NCI-H1436 (cell line): ENCODE measurements at places on chromosomes 11 and 22.

DNA sequence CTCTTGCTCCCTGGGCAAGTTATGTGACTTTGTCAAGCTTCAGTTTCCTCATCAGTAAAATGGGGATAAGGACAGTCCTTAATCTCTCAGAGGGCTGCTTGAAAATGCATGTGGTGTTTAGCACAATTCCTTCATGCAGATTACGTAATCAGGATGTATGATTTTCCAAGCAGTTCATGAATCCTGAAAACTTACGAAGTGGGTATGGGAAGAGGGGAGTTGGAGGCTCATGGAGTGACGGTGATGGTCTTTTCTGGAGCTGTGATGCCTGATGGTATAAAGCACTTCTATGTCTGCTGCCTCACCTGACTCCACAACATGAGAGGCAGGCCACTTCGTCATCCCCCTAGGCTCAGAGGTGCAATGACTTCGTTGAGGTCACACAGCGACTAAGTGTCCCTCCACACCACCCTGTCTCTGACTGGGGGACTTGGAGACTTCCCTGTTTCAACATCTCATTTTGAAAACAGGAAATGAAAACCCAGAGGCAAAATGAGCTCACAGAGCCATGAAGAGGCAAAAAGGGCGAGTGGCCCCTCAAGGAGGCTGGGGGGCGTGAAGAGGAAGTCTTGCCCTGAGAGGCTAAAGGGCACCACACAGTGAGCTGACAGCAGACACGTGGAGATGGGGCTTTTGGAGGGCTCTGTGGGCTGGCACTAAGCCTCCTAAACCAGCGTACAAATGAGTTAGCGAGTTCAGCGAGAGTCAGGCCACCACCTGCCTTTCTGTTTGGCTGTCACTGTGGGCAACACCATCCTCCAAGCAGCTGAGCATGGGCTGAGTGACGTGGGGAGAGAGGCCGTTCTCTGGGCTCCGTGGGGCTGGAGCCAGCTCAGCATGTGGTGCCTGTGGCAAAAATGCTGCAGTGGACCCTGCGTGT lies 10.1 kb downstream of the MCM5 start:
- no peak for DNase-seq

DNA sequence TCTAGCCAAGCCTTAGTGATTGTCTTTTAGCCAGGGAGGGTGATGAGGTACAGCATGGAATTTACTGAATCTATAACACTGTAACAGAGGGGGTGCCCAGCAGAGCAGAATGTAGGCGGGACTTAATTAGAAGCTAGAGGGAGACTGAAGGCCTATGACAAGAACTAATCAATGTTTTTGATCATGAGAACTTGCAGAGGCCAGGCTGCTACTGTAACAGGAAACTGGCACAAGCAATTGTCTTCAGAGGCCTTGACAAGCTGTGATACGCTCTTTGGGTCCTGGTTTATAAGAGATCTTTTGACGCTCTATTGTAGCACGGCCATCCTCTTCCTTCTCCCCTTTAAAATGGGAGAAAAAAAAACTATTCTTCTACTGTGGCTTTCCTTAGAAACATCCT lies 1297.3 kb downstream of the JRKL start:
- DNase-seq = no peak

DNA sequence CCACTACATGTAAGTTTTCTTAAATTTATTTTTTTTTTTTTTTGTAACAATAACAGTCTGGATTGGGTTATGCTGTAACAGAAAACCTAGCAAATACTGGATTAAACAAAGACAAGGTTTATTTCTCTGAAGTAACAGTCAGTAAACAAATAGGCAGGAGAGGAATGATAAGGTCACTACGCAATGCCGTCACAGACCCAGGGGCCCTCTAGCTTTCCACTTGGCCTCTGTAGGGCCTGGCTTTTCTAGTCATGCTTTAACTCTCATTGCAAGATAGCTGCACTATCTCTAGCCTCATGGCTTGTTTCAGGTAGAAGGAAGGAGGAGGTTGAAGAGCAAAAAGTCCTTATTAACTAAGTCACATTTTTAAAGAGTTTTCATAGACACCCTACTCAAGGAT lies 6.5 kb downstream of the OR10A6 start:
- DNase-seq = no peak

DNA sequence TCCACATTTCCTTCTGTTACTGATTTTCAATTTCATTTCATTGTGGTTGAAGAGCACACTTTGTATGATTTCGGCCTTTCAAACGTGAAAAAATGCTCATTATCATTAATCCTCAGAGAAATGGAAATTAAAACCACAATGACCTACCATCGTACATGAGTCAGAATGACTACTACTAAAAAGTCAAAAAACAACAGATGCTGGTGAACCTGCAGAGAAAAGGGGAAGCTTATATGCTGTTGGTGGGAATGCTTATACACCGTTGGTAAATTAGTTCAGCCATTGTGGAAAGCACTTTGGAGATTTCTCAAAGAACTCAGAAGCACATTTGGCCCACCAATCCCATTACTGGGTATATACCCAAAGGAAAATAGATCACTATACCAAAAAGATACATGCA lies 57.6 kb downstream of the DLG2 start:
- no peak for DNase-seq

- DNase-seq = peak; percentile 78
These were observed 2.7 kb upstream of the GAB2 start for GRCh38 chr11:78420255-78420764.

DNA sequence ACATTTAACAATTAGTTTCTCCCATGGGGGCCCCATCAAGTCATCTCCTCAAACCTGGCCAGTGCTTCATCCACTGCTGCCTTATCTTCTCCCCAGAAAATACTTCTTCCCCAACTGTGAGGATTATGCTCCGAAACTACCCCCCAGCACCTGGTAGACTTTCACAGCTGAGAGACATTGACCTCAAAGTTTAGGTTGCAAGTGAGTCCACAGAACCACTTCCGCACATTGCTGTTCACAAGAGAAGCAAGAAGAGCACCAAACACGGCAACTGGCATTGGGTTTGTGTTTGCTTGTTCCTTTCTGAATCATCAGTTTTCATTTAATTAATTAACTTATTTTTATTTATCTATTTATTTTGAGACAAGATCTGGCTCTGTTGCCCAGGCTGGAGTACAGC lies 6.1 kb downstream of the MCHR1 start:
- no peak for DNase-seq

- DNase-seq = no peak
These were observed 824.5 kb upstream of the RAG2 start for GRCh38 chr11:37422511-37422910.

DNA sequence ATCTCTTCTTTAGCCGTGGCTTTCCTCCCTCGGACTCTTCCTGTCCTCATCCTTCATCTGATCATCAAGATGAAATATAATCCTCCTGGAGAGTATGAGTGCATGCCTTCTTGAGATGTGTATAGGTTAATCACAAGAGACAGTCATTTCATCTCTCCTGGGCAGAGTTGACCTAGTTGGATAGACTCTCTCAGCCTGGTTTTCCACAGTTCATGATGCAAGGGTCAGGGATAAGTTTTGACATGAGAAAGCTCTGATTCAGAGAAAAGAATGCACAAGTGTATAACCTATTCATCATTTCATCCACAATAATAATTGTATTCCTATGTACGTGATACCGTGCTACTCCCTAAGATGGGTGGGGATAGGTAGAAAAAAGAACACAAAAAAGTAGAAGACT lies 33.2 kb upstream of the CCDC90B start:
- DNase-seq = no peak

GRCh38 chr22:24357547-24357946 lies 69.9 kb upstream of the ADORA2A start:
- no peak for DNase-seq

DNA sequence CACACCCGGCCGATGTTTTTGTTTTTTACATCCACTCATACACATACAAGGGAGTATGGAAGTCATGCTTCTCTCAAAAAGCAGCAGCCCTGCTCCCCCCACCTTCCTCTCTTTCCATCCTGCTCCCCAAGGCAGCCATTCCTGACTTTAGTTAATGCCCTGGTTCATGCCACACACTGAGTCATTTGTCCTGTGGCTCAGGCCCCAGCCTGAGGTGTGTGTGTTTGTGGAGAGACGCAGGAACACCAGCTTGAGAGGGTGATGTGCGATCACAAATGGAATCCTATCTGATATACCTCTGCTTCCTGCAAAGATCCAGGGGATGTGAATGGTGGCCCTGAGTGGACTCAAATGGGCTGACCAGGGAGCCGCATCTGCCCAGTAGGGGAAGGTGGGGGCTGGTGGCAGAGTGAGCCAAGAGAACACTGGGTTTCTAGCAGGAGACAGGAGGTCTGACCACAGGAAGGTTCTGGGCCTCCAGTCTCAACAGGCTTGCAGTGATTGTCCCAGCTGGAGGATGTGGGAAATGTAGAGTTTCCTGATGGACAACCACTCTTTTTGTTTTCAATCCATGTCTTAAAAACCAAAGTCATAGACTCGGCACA lies 86.7 kb downstream of the OSBP2 start:
- no peak for DNase-seq

DNA sequence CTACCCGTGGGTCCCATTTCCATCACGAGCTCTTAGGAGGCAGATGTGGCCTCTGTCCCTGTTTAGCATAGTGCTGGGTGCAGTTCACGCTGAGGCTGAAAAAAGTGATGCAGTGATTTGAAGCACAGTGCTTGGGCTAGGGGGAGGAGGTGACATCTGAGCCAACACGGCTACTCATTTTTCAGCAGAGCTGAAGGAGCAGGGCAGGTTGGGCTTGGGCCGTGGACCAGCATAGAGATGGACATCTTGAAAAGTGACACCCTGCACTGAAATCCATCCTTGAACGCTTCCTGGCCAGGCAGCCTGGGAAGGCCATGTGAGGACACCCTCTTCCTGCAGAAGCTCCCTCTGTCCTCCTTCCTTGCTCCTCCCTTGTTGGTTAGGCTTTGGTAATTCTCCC lies 66.4 kb downstream of the ADAMTS15 start:
- no peak for DNase-seq

GRCh38 chr22:48871176-48871840 lies 956.4 kb downstream of the BRD1 start:
- no peak for DNase-seq

DNA sequence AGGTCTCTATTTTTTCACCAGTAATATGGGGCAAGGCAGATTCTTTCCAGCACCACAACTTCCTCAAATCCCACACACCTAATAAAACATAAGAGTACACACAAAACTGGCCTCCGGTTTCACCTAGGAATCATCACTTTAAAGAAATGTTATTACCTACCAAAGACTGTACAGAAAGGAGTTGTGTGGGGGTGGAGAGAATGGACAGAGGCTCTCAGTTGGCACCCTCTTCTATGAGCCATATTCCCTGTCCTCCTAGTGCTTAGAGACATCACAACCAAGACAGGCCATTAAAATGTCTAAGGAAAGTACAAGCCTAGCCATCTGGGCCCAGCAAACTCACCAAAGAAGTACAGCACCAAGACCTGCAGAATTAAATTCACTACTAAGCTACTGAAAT lies 56.1 kb downstream of the RBFOX2 start:
- DNase-seq = no peak

DNA sequence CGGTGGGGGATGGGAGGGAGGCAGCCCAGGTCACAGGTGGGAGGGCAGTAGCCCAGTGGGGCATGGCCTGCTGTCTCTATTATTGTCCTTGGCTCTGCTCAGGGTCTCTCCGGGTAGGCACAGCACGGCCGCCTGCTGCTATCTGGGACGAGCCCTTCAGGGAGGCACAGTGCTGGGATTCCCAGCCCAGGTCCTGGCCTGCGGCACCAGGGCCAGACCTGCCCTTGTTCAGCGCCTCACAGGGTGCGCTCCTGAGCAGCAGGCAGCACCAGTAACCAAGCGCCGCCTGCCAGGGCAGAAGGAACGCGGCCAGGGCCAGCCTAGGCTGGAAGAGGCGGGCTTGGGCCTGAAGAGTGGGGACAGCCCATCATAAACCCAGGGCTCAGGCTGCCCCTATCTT lies 151.0 kb downstream of the MPPED1 start:
- DNase-seq = no peak

- DNase-seq = no peak
These were observed 120.0 kb downstream of the CTNND1 start for GRCh38 chr11:57881647-57882046.

DNA sequence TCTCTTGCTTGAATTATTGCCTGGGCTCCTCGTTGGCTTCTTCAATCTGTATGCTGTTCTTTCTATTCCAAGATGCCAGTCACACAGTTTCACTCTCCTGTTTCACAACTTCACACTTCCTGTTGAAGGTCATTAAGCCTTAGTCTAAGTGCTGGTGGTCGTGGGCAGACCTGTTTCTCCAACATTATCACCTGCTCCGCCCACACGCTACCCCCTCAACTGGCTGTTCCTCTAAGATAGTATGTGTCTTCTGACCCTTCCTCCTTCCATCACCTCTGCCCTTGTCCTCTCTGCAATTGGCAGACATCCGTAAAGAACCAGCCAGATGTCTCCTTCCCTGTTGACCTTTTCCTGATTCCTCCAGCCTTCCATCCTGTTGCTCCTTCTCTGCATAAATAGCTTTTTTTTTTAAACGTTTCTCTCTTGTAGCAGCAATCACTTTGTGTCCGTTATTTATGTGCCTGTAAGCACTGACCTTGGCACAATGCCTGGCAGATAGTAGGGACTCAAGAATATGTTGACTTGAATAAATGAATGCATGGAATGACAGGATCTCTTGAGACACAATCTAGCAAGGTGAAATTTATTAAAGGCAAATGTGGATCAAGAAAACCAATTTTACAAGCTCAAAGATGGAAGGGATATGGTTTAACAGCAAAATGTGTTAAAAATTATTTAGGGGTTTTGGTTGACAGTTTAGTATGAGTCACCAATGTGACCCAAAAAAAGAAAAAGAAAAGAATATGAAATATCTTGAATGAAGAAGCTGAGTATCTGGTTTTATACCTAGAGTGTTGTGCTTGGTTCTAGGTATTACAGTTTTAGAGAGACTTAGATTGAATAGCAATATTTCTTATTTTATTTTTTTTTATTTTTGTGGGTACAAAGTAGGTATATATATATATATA lies 12.6 kb downstream of the DIXDC1 start:
- no peak for DNase-seq

DNA sequence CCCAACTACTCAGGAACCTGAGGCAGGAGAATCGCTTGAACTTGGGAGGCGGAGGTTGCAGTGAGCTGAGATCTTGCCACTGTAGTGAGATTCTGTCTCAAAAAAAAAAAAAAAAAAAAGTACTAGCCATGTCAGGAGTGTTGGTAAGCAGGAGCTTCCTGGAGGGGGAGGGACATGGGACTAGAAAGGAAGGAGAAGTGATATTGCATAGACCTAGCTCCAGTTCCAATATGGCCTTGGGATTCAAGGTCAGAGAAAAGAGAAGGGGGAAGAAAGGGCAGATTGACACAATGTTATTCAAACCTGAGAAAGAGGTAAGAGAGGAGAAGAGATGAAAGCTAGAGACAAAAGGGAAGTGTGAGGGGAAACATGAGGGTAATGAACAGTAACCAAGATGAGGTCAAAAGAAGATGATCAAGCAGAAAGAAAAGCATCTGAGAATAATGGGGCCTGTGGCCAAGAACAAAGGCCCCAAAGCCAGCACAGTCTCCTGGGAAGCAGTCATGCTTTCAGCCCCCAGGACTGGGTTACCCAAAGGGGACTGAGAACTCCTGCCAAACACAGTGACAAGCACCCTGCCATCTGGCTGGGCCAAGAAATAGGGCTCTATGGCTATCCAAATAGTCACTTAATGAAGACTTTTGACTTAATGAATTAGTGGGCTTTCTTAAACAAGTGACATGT lies 51.7 kb upstream of the FTH1 start:
- DNase-seq = no peak

- DNase-seq = no peak
These were observed 774 bp upstream of the E2F8 start for GRCh38 chr11:19241260-19242178.

GRCh38 chr22:48197189-48197690 lies 1434.8 kb downstream of the TBC1D22A start:
- DNase-seq = no peak

- DNase-seq = no peak
These were observed 23.3 kb downstream of the MS4A2 start for GRCh38 chr11:60111793-60112192.
